Stimulated activated CD4-positive, alpha-beta T cell treated with anti-CD3 and anti-CD28 coated beads, Interleukin-1b, Interleukin-23, amount 100 ng/mL, for 4 hours (primary cell): ENCODE measurements at places on chromosomes 7 and 10.
A peak's percentile ranks its signal among the peaks of the same experiment; 100 is the strongest.

- DNase-seq = no peak
Observed at GRCh38 chr7:36280840-36281812, 108.5 kb upstream of the ANLN start.

DNA sequence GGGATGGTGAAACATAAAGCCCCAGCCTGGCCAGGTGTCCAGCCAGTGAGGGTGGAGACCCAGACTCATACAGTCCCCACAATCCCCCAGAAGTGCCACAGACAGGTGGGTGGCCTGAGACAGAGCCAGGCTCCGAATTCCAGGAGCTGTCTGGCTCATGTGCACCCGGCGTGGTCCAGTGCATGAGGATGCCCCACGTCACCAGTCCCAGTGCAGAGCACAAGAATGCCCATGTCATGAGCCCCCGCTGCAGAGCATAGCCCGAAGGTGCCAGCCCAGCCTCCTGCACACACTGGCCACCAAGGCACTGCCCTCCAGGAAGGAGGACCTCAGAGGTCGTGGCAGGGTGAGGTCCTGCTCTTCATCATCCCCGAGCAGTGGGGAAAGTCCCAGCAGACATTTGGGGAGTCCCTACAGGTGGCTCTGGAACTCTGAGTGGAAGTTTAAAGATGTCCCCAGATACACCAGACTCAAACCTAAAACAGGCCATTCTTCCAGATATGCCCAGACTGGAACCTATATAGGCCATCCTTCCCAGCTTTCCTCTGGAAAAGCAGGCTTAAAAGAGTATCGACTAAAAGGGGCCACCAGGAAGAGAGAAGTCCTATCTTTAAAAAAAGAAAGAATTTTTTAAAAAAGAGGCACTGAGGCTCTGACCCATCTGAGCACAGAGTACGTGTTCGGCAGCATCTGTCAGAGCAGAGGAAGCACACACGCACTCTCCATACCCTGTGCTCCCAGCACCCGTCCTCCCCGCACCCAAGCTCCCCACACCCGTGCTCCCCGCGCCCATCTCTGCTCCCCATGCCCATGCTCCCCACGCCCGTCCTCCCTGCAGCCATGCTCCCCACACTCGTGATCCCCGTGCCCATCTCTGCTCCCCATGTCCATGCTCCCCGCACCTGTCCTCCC is 11.5 kb downstream of the DIP2C start:
- no peak for DNase-seq

DNA sequence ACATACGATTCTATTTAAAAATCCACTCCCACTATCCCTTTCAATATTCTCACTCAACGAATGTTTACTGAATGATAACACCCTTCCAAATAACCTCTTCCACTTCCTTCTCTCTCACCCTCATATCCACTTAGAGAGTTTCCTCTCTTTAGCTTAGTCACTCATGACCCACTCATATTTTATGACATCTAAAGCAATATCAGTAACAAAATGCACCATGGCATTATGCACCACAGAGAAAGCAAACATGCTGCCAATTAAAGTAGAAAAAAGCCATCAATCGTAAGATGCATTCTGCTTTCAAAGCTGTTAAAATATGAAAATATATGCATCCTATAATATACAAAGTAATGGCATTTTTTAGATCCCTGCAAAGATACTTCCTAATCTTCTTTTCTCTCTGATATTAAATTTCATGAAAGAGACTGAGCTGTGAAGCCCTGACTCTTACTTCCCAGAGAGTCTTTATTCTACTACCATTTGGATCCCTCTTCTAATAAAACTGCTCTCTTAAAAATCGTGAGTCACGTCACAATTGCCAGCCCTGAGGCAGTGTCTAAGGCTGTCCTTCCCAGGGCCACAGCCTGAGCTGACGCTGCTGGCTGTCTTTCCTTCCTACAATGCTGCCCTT is 283.0 kb upstream of the KLF6 start:
- DNase-seq = no peak

DNA sequence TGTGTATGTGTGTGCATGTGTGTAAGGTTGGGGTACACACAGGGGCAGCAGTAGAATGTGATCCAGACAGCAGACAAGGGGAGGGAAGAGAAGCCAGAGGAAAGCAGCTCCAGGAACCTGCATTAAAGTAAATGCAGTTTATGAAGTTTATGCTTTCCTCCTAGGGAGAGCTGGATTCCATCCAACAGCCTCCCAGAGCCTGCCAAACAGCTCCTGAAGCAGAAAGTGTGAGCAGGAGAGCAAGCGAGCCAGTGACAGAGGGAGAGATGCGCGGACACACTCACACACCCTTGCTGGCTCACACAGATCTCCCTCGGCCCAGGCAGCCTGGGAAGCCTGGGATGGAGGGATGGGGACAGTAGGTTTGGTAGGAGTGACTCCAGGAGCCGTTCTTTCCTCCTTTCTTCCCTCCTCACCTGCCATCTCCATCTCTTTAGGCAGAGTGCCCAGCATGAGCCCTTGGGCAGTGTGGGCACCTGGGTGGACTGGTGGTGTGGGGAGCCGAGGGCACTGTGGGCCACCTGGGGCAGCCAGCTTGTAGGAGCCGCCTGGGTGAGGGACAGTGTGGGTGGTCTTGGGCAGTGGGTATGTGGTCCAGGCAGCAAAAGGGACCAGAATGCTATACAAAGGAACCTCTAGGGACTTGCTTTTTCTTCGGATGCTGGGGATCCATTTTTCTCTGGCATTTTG is 46.1 kb downstream of the PAX2 start:
- DNase-seq = no peak

DNA sequence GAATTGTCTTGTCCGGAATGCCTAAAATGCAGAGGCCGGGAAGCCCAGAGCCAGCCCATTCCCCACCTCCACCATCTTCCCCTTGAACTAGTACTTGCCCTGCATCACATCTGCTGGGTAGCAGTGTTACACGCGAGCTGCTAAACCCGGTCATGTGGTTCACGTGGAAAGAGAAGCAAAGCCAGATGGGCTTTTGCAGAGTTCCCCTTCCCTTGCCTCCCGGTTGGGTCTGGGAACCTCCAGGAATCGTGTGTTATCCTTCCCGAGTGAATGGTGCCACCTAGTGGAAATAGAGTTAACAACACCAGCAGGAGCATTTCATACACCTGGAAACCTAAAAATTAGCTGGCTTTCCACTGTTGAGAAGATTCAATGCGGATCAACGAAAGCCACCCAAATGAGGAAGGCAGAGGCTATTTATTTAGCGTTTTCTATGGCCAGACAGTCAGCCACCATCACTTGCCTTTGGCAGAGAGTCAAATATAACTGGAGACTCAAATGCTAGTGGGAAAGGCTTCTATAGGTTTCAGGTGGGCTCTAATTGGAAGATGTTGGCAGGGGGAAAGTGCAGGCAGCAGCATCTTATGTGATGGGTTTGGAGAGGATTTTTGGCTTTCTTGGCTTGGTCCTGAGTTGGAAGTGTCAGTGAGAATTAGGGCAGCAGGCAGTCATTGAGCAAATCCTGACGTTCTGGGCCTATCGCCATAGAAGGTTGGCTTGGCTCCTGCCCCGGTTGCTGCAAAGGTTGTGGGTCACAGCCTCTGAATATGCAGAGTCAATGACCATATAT is 12.9 kb upstream of the DENND2A start:
- DNase-seq = no peak

DNA sequence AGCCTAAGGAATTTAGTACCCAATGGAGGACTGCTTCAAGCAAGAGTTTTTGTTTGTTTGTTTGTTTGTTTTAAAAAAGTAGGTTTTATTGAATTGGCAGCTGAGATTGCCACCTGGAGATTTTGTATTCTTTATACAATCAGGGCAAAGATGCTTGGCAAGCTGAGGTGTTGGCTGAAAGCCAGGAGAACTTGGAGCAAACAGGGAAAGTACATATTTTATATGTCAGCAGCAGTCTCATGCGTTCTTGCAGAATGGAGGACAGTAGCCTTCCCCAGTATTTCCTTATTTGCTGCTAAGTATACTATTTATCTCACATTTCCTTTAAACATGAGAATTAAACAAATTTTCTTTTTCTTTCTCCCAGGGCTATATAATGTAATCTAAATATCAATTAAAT is 22.6 kb upstream of the ICA1 start:
- DNase-seq = no peak

GRCh38 chr10:7533657-7534479 is 123.0 kb upstream of the SFMBT2 start:
- DNase-seq = no peak

- no peak for DNase-seq
Observed at GRCh38 chr7:7051206-7051877, 131.0 kb upstream of the C1GALT1 start.

DNA sequence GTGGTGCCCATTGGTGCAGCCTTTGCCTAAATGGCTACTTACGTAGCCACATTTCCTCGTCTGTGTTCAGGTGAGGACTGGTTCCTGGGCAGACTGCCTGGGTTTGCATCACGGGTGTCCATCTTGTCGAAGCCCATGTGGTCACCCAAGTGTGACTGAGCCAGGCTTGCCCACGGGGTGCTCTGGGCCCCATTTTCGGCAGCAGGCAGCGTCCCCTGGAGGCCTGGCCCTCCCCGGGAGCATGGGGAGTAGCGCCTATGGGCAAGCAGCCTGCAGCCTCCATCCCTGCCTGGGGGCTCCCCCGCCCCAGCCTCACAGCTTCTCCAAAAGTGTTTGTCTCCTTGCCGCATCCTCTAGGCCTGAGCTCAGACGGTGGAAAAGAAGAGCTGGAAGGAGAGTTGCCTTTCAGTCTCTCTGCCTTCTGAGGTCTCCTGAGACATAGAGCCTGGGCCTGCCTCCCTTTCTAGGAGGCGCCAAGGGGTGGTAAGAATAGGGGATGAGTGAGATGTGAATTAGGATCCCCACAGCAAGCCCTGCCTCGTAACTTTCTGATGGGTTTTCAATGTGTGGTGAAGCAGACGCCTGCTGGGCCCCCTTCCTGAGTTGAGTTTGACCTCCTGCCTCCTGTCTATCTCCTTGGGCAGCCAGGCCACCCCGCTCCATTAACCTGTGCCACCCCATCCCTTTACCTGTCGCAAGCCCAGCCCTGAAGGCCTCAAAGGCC is 42.7 kb downstream of the HTRA1 start:
- DNase-seq = no peak

- no peak for DNase-seq
Observed at GRCh38 chr10:77544617-77545016, 93.0 kb downstream of the KCNMA1 start.

DNA sequence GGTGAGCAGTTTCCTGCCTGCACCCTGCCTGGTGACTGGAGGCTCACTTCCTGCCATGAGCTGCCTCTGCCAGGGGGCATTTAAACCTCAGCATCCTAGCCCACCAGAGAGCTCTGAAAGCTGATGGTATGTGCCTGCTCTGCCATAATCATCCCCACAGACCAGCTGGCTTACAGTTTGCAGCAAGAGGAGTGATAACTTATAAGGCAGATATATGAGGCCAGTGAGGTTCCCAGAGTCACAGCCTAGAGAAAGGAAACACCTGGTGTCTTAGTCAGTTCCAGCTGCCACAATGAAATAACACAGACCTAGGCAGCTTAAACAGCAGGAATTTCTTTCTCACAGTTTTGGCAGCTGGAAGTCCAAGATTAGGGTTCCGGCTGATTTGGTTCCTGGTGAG is 232.0 kb downstream of the PAXIP1 start:
- no peak for DNase-seq

- no peak for DNase-seq
Observed at GRCh38 chr10:6409971-6410643, 170.0 kb downstream of the PRKCQ start.

- DNase-seq = no peak
Observed at GRCh38 chr7:101787864-101788263, 29.6 kb upstream of the CUX1 start.

DNA sequence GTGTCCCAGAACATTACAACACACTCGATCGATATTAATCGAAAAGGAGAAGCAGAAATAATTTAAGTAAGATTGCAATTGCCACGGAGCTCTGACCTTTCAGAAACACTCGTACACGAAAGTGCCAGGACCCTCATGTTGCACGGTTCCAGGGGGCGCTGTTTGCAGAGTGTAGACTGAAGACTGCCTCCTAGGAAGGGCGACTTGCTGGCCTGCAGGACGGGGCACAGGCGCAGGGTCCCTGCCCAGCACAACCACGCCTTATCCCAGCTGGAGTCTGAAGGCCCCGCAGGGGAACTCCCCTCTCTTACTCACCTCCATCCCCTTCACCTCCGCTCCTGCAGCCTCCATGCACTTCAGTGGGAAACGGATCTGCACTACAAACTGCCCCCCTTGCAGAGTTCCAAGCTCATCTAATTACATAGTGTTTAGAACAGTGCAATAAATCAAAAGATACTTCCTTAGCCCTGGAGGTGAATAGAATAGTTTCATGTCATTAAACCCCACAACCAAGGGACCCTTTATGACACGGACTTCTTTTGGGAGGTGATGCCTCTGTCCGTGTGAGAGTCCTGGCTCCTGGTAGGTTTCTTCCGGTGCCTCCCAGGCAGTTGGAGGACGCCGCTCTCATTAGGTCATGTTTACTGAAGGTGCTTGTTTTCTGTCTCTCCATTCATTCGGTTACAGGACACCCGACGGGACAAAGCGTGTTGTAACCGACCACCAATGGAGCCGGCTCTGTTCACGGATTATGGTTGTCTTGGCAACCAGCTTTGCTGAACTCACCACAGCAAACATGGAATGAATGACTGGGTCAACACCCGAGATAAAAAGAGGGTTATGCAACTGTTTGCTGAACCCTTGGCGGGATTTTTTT is 262.2 kb downstream of the BAMBI start:
- no peak for DNase-seq

- no peak for DNase-seq
Observed at GRCh38 chr7:138665249-138665648, 35.9 kb downstream of the SVOPL start.

GRCh38 chr7:101832205-101832631 is 14.8 kb downstream of the CUX1 start:
- DNase-seq = no peak

DNA sequence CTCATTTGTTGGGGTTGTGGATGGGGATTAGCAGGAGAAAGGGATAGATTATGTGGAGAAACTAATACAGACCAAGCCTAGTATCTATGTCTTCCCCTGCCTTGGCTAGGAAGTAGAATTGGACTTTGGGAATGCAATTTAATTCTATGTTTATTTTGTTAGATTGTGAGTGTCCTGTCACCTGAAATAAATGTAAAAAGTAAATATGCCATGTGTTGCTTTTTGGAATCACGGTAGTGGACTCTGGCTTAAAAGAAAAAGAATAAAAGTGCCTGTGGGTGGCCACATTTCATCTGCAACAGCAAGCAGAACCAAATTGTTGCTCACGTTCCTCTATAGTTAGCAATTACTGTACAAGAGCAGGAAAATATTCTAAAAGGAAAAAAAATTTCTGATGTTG is 42.3 kb downstream of the TET1 start:
- no peak for DNase-seq

- DNase-seq = no peak
Observed at GRCh38 chr7:45937301-45937700, 16.2 kb upstream of the IGFBP3 start.

DNA sequence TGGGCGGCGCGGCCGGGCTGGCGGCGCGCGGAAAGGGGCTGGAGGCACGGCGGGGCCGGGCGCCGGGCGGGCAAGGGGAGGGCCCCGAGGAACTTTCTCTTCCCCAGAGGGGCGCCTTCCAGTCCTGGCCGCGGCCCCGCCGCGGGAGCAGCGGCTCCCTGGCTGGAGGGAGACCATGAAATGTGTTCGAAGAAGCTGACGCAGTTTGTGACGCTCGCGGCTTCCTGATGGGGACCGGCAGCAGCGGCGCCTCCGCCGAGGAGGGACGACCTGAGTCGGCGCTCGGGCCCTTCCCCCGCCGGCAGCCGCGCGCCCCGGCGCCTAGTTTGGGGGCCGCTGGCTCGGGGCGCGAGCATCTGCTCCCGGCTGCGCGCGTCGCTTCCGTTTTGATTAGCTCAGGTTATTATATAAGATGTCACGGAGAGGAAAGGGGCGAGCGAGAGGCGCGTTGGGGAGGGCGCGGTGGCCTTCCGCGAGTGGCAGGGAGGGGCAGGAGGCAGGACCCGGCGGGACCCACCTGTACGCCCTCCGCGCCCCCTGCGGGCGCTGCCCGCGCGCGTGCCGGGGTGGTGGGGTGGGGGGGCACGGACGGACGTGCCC is 57.1 kb upstream of the PCGF5 start:
- DNase-seq = peak; percentile 61
